Stimulated activated naive CD8-positive, alpha-beta T cell treated with anti-CD3 and anti-CD28 coated beads, Interleukin-15, amount 100 ng/mL, for 72 hours (primary cell): ENCODE measurements at places on chromosomes 7 and 10.
A peak's percentile ranks its signal among the peaks of the same experiment; 100 is the strongest.

- DNase-seq = no peak
Observed at GRCh38 chr7:155167706-155168365, 97.7 kb downstream of the HTR5A start.

DNA sequence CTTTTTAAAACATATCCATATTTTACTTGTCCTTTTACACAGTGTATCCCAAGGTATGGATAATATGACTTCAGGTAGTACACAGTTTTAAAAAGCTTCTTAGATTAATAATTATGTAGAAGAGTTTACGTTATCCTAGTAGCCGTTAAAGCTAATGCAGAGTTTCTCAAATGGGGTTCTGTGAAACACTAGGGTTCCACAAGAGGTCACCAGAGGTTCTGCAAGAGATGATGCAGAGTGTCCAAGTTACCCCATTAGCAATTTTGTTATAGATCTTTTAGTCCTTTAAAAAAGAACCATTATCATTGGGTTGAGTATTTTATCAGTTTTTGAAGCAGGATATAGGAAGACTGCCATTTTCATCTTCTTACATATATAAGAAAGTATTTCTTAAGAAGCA, 298.9 kb upstream of the HPS1 start:
- no peak for DNase-seq

GRCh38 chr10:15200626-15201025, 32.1 kb upstream of the NMT2 start:
- no peak for DNase-seq

- DNase-seq = no peak
Observed at GRCh38 chr7:87129848-87130247, 22.4 kb upstream of the DMTF1 start.

DNA sequence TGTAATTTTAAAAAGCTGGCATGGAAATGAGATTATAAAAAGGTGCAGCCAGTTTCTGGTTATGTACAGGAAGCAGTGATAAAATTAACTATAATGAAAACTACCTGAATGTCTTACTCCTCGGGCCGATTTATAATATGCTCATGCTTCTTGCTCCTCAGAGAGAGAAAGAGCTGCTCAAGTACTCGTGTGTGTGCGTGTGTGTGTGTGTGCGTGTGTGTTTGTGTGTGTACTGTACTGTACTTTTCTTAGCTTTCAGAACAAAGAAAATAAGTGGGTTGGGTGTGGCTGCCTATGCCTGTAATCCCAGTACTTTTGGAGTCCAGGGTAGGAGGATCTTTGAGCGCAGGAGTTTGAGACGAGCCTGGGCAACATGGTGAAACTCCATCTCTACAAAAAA, 96.6 kb upstream of the NMT2 start:
- DNase-seq = no peak

GRCh38 chr7:108127461-108127860, 2.7 kb downstream of the LAMB4 start:
- DNase-seq = no peak

GRCh38 chr10:103040418-103040817, 122.3 kb downstream of the CNNM2 start:
- DNase-seq = no peak

DNA sequence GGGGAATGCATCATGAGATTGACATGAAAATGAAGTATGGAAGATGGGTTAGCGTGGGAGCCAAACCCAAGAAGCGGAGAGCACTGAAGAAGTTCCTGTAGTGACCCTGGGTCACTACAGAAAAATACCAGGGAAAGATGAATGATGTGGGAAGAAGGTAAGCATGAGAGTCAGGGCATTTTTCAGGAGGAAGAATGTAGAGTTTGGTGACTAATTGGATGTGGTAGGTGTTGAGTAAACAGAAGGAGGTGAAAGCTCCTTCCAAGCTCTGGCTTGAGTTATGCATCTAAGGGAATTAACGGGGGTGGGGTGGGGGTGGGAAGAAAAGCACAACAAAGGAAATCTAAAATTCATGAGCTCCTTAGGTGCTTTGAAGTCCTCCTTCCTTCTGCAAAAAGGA, 238.1 kb upstream of the AOAH start:
- no peak for DNase-seq

- DNase-seq = no peak
Observed at GRCh38 chr10:119289227-119289920, 82.0 kb downstream of the GRK5 start.

DNA sequence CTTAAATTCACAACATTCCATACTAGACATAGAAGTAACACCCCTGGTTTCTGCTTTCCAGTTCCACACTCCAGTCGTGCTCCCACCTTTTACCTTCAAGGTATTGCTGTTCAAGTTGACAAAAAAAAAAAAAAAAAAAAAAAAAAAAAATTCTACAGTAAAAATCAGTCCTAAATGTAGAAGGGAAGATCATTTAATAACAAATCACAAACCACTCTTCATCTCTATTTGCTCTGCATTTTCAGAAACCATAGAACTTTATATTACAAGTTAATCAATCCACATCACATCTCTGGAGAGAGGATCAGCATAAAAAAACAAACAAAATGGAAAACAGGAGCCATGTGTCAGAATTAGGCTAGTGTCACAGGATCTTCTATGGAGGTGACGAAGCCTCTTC, 206.3 kb upstream of the KLF14 start:
- no peak for DNase-seq

GRCh38 chr7:129279757-129280156, 54.9 kb downstream of the AHCYL2 start:
- DNase-seq = no peak

- no peak for DNase-seq
Observed at GRCh38 chr10:95542330-95542729, 18.8 kb downstream of the SORBS1 start.

- no peak for DNase-seq
Observed at GRCh38 chr7:15218261-15218660, 315.7 kb upstream of the DGKB start.

GRCh38 chr7:19030281-19030680, 87.2 kb downstream of the TWIST1 start:
- DNase-seq = no peak

DNA sequence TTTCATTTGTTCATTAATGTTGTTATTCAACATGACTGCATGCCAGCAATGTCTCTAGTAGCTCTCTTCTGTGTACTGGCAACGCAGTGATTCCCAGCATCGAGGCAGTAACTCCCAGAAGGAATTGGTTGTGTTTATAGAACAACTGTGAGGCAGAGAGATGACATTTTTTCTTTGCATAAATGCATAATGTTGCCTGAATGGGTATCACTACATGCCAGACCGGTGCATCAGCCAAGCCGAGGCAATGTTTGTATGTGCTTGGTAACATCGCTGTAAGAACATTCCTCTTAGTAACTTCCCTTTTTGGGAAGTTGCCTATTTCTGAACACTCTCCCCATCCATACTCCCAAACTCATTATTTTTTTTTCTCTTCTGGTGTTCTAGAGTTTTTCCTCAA, 182.9 kb downstream of the HTR7 start:
- no peak for DNase-seq

DNA sequence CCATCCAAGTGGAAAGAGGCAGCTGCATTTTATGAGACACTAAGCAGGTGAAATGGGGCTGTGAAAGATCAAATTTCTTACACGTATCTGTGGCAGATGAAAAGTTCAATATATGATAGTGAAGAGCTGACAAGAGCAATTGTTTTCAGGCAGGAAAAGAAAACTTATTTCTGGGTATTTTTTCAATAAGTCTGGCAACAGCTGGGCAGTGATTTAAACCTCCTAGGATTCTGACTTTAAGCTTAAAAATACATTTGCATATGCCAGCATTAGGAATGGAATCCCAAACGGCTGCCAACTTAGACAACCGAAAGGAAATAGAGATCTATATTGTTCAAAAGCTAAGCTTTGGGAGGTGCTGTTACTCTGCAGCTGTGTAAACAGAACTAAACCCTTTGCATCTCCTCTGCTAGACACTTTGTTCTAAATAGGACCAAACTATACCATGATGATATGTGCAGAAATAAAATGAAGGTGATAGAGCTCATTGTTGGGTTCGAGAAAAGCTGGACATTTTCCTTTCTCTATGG, 26.1 kb downstream of the DYNC1I1 start:
- DNase-seq = no peak

DNA sequence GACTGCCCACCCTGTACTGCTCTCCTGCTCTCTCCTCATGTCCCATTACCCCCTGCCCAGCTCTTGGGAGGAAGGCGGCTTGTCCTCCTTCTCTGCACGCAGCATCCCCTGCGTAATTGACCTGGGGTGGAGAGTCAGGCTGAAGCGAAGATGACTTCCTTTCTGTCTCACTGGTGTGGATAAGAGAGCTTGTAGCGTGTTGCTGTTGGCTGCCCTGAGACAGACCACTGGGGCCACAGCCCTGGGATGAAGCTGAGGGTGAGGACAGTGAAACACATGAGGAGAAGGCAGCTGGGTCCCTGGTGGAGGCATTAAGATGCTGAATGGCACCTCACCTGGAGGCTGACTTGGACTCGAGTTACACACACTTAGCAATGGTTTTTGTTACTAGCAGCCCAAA, 310.3 kb upstream of the ZNF32 start:
- no peak for DNase-seq

DNA sequence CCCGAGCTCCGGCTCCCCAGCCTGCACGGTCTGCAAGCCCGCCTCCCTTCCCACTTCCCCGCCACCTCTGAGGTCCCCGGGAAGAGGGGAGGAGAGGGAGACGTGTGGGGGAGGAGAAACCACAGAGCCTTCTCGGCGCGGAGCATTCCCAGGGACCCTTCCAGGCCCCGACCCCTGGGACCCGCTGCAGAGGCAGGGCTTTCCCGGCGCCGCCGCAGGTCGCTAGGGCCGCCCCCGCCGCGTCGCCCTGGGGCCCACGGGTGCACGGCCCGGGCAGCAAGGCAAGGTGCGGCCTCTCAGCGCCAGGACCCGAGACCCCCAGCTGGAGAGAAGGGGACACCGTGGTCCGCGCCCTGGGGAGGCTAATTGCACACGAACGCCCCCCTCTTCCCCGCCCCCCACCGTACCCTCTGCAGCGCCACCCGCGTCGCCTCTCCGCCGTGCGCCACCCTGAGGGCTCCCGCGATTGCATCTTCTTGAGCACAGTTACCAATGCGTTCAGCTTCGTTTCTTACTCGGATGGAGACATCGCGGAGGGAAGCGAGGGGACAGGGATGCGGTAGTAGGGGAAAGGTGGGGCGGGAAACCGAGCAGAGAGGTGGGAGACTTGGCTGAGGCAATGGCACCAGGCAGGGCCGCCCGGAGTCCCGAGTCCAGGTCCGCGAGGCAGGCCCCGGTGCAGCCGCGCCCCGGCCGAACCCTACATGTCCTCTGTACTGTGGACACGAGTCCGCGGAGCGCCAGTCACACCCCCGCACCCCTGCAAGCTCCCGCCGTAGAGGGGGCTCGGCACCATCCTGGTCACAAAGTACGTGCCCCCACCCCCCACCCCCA, 28.9 kb downstream of the SKIDA1 start:
- peak; percentile 58 for DNase-seq

DNA sequence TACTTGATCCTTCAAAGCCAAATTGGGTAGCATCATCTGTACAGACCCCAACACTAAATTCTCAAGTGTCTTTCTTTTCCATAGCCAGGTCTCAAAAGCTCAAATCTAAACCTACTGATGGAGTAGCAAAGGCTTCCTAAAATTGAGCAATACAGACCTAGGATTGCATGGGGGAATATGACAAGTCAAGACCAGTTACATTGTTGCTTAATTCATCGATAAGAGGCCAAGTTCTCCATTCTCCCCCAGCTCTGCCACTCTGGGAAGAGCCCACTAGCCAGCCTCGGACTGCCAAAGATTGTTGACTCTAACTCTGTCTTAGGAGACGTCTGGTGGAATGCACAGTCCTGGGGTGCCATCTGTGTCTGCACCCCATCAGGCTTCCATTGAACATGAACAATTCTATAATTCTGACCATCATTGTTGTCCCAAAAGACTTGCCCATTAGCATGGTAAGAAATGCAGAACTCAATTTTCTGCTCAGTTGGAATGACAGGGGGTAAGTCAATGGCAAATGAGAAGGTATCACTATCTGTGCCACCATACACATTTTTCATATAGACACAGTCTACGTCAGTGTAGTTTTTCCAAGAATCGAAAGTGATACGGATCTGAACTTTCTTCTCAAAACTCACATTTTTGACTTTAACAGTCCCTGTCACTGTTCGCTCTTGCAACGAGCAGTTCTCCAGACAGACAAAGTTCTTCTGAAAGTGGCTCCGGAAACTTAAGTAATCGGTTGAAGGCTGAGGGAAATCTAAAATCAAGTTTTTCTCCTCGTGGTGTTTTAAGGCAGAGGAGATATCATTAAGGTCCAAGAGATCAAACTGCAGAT, 2.9 kb downstream of the PPP1R3C start:
- DNase-seq = no peak

- DNase-seq = no peak
Observed at GRCh38 chr7:133786401-133786937, 340.7 kb upstream of the LRGUK start.

DNA sequence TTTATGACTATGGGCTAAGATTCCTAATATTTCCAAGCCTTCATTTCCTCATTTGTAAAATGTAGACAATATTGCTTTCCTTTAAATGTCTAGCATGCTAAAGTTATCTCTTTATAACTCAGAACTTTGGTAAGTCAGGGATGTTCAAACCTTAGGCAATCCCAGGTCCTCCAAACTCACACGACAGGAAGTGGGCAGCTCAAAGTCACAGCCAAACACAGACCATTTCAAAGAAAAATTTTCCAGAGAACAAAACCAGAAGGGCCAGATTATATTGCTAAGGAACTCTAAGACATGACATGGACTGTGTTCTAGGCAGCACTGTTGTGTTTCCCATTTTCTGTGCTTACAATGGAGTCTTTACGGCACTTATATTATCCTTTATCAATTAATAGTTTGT, 87.8 kb upstream of the DYNC1I1 start:
- DNase-seq = no peak

DNA sequence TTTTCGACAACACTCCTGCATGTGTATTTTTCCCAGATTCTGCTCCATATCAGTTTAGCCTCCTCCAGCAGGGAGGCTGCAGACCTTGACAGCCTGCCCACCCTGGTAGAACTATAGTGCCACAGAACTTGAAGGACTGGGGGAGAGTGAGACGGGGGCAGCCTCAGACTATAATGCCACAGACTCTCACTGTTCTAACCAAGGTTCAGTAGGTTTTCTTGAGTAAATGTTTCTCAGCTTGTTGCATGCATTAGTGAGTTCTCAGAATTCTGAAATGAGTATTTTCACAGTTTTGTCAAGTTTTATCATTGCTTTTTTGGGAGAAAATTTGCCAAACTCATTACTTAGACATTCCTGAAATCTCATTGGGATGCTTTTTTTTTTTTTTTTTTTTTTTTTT, 95.9 kb downstream of the ZNRF2 start:
- DNase-seq = no peak

GRCh38 chr10:131909014-131909808, 8.4 kb downstream of the PPP2R2D start:
- no peak for DNase-seq

- no peak for DNase-seq
Observed at GRCh38 chr10:4344492-4344994, 481.5 kb upstream of the AKR1E2 start.

- no peak for DNase-seq
Observed at GRCh38 chr10:132702601-132703418, 83.1 kb downstream of the NKX6-2 start.

GRCh38 chr10:74439213-74439612, 288.2 kb downstream of the ADK start:
- DNase-seq = no peak

- no peak for DNase-seq
Observed at GRCh38 chr7:98097042-98097645, 9.5 kb upstream of the LMTK2 start.
